ENCODE measurements at places on chromosomes 6 and 20.

GRCh38 chr20:44641325-44641724 is 10.2 kb downstream of the ADA start:
- DNase-seq: no peak

DNA sequence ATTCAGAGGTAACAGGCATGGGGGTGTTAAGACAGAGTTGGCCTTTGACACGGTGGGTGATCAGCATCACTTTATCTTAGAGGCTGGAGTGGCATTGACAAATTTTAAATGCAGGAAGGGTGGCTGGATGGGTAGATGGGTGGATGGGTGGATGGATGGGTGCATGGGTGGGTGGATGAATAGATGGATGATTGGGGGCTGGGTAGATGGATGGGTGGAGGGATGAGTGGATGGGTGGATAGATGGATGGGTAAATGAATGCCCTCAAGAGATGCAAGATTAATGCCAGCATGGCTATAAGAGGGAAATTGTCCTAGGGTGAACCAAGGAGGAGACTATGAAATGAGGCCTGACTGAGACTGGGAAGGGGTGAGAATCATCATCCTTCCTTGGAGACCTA is 18.4 kb downstream of the ITPR3 start:
- no peak for DNase-seq

DNA sequence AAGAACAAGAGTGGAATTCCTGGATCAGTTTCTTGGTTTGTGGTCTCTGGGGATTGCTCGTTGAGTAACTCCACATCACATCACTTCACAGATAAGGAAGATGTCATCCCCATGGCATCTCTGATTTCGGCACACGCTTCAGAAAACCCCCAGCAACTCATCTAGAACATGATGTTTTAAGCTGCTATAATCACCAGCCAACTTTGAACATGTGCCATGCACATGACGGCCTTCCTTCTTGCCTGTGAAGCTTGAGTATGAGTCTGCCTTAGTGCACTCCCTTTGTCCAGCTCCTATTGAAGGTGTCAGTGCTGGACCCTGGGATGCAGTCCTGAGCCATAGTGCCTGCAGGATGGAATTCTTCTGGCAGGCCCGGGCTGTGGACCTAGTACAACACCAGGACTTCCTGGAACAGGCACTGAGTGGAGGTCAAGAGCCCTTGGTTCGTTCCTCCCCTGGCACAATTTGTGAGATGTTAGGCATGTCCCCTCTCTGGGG is 231.5 kb upstream of the SUPT3H start:
- DNase-seq: no peak

DNA sequence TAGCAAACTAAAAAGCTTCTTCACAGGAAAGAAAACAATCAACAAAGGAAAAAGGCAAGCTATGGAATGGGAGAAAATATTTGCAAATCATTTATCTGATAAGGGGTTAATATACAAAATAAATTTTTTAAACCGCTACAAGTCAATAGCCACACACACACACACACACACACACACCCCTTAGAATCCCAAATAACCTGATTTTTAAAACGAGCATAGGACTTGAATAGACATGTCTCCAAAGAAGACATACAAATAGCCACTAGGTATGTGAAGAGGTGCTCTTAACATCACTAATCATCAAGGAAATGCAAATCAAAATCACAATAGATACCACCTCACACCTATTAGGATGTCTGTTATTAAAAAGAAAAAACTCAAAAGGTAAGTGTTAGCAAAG is 187.7 kb downstream of the TRIM27 start:
- DNase-seq: no peak

DNA sequence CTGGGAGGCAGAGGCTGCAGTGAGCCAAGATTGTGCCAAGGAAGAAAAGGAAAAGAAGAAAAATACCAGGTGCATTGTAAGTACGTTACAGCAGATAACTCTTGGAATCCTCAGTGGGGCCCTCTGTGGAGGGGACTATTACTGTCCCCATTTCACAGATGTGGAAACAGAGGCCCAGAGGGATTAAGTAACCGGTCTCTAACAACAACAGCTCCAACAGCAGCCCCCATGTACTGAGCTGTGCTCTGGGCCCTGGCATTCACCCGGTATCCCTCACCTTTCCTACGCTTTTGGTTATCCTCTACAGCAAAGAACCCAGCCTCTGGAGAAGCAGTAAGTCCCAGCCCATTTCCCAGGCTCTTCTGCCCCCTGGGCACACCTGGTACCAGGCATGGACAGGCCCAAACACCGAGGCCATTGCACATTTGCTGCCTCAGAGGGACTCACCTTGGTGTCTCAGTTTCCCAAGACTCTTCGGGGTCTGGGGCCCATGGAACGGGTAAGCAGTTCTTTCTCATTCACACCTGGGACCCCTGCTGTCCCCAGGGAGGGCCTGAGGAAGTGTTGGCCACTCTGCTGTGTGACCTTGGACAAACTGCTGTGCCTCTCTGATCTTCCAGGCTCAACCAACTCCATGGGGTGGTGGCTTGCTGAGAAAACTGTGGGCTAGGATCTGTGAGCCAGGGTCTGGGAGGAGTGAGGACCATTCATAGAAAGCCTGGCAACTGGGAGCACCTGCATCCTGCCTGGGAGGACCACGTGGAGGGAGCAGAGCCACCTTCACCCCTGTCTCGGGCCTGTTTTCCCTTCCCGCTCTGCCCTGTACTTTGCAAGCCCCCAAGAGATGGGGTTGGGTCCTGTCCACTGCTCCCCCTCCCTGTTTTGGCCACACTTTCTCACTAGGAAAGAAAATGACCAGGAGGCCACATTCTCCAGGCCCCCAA is 59.9 kb downstream of the SNAI1 start:
- no peak for DNase-seq
